Motor neuron (in vitro differentiated cells): ENCODE measurements at places on chromosomes 13 and 19. TPM values are rescaled to one million over a fixed set of nuclear protein-coding genes. Genes with fewer than 3 reads are reported as not detected.
A peak's percentile ranks its signal among the peaks of the same experiment; 100 is the strongest.

- peak; percentile 20 for ATAC-seq
Measured at GRCh38 chr19:49676136-49676783, 811 bp upstream of the PRMT1 start.

DNA sequence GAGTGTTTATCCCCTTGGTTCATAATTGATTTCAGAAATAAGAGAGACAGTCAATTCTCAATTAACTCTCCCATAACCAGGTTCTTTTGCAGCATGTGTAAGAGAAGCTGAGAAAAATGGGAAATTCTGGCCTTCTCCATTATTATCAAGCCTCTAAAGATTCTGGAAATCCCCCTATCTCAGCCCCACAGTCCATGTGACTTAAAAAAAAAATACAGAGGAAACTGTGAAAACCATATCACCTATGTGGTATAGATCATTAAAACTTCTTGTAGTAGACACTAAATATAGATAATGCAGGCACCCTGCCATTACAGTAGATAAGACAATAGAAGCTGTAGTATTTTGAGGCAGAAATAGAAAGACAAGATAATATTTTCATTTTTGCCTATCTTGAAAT is 34.3 kb upstream of the SOHLH2 start:
- no peak for ATAC-seq

- no peak for ATAC-seq
Measured at GRCh38 chr19:15173746-15174404, 26.9 kb downstream of the NOTCH3 start.

DNA sequence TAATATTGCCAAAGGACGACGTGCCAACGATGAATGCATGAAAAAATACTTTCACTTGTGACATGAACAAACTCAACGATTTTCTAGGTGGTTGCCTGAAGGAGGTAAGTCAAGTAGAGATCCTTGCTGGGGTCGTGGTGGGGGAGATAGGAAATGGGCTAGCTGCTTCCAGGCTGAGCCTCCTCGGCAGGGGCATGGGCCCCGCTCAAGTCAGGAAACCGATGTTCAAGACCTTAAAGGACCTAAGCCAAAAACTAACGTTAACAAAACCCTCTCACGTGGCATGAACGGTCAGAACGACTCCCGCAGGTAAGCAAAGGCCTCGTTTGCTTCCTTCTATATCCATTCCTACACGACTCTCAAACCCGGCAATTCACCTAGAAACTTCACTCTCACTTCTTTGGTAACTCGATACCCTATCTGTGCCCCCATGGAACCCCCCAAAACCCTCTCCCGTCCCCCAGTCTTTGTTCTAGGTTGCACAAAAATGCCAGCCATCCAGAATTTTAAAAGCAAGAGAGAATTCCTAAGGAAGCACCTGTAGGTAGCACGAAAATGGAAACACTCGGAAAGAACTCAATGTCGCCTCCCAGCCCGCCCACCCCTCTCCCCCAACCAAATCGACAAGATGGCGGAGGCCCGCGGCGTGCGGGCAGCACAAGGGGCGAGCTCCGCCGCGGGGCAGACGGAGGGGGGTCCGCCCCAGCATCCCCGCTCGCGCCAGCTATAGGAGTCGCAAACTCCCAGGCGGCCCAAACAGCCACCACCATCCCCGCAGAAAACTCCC is 13.6 kb downstream of the ACP4 start:
- peak; percentile 3 for ATAC-seq

DNA sequence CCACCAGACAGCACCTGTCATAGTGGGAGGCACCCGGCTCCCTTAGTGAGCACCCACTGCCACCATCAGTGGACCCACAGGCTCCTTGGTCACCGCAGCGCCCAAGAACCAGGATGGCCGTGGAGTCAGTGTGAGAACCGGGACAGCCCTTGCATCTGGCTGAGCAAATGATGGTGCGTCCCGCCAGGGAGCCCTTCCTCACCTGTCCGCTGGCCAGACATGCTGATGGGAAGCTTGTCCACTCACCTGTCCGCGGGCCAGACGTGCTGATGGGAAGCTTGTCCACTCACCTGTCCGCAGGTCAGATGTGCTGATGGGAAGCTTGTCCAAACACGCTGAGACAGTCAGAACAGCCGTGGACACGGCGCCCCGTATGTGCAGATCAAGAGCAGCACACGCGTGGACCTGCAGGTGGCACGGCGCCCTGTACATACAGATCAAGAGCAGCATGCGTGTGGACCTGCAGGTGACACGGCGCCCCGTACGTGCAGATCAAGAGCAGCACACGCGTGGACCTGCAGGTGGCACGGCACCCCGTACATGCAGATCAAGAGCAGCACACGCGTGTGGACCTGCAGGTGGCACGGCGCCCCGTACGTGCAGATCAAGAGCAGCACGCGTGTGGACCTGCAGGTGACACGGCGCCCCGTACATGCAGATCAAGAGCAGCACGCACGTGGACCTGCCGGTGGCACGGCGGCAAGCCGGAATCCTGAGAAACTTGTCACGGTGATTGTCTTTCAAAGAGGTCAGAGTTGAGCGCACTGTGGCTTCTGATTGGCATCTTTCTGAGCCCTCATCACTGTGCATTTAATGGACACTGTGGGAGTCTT is 40.7 kb upstream of the DCUN1D2 start:
- ATAC-seq = no peak

DNA sequence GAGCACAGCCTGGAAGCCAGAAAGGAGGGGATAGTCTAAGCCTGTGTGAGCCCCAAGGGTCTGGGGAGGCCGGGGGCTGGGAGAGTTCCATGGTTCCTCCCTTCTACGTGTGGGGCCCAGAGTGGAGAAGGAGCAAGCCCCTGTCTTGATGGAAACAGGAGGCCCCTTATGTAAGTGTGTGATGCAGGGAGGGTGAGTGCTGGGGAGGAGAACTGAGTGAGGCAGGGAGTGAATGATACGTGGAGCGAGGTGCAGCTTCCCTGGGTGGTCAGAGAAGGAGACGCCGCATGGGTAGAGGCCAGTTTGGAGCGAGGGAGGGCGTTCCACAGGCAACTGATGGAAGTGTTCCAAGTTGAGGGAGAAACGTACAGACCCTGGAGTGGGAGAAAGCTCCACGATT is 16.0 kb downstream of the MAG start:
- no peak for ATAC-seq

DNA sequence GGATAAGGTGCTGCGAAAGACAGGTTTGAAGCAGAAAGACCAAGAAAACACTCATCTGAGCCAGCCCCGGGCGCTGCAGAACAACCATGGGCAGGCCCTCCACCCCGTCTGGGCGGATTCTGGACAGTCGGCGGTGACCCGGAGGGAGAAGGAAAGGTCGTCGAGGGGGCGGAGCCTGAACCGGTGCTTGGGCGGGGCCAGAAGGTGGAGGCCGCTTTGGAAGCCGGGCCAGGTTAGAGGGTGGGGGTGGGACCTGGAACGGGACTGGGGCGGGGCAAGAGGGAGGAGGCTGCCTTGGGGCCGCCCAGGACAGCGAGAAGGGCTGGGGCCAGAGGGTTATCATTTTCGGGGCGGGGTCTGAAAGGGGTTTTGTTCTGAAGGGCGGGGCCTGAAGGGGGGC is 5.0 kb upstream of the ZNF765 start:
- ATAC-seq = no peak

DNA sequence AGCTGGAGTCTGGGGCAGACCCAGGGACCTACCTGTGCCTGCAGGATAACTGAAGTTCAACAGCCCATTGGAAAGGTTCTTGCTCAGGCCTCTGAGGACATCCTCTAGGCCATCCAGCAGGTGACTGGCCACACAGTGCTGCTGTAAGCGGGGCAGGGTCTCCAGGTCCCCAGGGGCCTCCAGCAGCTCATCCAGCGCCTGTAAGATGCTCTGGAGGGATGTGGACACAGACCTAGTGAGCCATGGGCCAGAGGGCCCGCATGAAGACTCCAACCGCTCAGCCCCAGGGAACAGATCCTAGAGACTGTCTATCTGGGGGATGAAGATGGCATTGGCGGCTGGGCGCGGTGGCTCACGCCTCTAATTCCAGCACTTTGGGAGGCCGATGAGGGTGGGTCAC is 14.0 kb downstream of the ADGRE2 start:
- no peak for ATAC-seq

- ATAC-seq = peak; percentile 0
Measured at GRCh38 chr19:2097203-2097885, 629 bp downstream of the IZUMO4 start.

DNA sequence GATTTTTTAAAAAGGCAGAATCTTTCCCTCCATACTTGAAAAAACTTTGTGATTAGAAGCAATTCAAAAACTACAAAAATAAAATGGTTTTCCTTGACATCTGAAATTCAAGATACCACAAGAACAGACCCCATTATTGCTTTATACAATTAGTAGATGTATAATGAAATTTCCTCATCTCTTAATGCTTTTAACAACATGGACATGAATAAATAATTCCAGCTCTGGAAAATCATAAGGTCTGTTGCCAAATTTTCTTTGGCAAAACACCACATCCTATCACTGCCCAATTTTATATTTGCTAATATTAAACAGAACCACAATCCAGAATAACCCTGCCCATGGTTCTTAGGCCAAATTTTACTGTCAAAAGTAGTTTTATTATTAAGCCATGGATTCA is 1543.6 kb upstream of the MIR17HG start:
- no peak for ATAC-seq

Gene ERCC1
- 70.2 and 71.4 TPM in 2 replicates for total RNA-seq

Gene GNA15
- total RNA-seq = 0.22 TPM in 1 of 2 replicates, not detected in the other

Gene CGB1
- total RNA-seq = not detected in 2 replicates

Gene DAND5
- total RNA-seq = 0.22 and 0.29 TPM in 2 replicates
